ENCODE measurements at places on chromosomes 4 and X.

GRCh38 chr4:700587-701264, 4.9 kb upstream of the PCGF3 start:
- no peak for DNase-seq

DNA sequence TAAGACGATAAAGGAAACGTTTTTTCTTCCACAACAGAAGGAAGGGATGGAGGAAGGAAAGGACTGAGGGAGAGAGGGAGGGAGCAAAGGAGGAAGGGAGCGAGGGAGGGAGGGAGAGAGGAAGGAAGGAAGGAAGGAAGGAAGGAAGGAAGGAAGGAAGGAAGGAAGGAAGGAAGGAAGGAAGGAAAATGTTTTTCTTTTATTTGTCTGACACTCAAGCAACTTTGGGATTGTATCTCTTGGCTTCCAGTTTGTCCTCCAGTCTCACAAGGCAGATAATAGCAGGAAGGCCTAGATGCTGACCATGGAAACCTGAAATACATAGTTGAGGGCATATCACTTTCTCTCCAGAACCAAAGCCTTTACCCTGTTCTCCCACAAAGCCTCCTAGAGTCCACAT, 226.7 kb downstream of the ZNF674 start:
- no peak for DNase-seq

GRCh38 chr4:100805538-100805937, 287.7 kb upstream of the EMCN start:
- DNase-seq = no peak

DNA sequence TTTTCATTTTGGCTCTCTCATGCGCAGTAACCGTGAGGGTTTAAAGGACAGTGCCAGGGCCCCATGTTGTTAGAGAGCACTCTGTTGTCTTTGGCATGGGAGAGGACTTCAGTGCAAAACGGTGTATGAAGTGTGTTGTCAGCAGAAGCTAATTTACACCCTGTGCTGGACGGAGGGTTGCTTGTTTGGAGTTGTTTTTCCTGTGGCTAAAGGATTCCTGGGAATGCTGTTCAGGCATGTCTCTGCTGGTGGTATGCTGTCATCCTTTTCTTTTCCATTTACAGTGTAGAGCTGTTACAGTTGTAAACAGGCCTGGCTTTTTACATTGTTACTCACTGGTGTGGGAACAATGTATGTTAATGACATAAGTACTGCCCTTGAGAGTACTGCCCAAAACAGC, 206.3 kb downstream of the CBR4 start:
- DNase-seq = no peak

- no peak for DNase-seq
Observed at GRCh38 chrX:13761606-13762414, 27.3 kb downstream of the OFD1 start.

- no peak for DNase-seq
Observed at GRCh38 chr4:65089666-65090065, 580.6 kb downstream of the EPHA5 start.

Data from testis (tissue), 5 donors.